Stimulated activated CD8-positive, alpha-beta memory T cell treated with anti-CD3 and anti-CD28 coated beads, Interleukin-4, amount 100 ng/mL, for 4 hours (primary cell): ENCODE measurements at places on chromosomes 7 and 10.

- DNase-seq, result no peak
Observed at GRCh38 chr10:35684586-35684985, 42.5 kb upstream of the FZD8 start.

DNA sequence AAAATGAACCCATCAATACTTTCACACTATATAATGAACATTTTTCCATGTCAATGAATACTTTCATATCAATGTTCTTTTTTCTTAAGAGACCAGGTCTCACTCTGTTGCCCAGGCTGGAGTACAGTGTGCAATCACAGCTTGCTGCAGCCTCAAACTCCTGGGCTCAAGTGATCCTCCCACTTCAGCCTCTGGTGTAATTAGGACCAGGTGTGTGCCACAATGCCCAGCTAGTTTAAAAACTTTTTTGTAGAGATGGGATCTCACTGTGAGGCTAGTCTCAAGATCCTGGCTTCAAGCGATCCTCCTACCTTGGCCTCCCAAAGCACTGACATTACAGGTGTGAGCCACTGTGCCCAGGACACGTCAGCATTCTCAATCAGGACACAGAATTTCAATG is 85.2 kb downstream of the SH3PXD2A start:
- no peak for DNase-seq

- no peak for DNase-seq
Observed at GRCh38 chr10:17219024-17219423, 9.0 kb upstream of the VIM start.

- DNase-seq, result no peak
Observed at GRCh38 chr10:28623483-28623882, 53.8 kb upstream of the BAMBI start.
